NCI-H2081 treated with DMSO at 0.1 percent for 48 hours (cell line): ENCODE measurements at places on chromosomes 7 and 10.

DNA sequence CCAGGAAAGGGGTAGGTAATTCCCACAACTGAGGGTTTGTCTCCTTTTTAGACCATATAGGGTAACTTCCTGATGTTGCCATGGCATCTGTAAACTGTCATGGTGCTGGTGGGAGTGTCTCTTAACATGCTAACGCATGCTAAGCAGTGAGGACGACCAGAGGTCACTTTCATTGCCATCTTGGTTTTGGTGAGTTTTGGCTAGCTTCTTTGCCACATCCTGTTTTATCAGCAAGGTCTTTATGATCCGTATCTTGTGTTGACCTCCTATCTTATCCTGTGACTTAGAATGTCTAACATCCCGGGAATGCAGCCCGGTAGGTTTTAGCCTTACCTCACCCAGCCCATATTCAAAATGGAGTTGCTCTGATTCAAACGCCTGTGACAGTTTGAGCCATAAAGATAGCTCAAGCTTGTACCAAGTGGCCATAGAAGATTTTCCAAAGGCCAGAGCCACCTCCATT, 176.0 kb upstream of the NAMPT start:
- DNase-seq: no peak

GRCh38 chr7:152189061-152189460, 163.6 kb downstream of the GALNT11 start:
- no peak for DNase-seq

GRCh38 chr10:77253147-77253545, 384.5 kb downstream of the KCNMA1 start:
- DNase-seq: no peak

DNA sequence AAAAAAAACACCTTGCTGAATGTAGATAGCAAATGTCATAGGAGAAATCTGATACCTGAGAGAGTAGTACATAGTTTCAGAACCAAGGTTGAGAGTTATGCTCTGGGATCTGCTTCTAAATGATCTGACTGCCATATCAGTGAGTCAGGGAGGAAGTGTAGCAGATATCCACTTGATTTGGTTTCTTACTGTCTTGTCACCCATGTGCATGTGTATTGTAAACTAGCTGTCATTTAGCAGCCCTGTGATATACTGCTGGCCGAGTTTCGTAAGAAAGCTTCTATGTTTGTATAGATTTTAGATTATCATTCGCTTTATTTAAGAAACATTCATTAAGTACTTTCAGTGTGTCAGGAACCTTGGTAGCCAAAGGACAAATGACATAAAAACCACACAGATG, 42.0 kb downstream of the SP4 start:
- no peak for DNase-seq

GRCh38 chr7:47408675-47409074, 173.2 kb downstream of the TNS3 start:
- no peak for DNase-seq

DNA sequence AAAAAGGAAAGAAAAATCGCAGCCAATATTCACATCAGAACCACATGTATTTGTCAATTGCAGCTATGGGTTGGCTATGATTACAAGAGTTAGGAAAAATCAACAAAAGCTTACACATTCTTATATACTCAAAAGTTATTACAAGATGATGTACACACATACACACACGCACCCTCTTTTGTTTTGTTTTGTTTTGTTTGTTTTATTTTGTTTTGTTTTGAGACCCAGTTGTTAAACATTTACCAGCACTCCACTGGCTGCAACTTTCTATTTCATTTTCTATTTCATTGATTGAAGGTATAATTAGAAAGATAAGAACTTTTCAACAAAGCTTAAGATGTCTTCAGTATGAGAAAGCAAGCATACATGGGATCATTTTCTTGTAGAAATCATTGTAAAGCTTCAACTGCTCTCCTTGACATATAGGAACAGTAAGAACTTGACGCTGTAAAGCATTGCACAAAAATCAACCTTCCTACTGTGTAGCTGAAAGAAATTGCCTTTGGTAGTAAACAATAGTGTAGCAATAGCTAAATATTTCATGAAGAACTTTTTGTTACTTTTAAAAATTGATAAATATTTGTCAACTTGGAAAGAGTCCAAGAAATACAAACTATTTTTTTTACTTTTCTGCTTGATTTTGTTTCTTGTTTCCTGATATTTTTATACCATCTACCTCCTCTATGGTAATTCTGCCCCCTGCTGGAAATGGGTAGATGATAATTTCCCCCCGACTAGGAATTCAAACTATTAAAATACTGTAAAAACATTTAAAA, 205.9 kb downstream of the MBL2 start:
- DNase-seq: no peak

DNA sequence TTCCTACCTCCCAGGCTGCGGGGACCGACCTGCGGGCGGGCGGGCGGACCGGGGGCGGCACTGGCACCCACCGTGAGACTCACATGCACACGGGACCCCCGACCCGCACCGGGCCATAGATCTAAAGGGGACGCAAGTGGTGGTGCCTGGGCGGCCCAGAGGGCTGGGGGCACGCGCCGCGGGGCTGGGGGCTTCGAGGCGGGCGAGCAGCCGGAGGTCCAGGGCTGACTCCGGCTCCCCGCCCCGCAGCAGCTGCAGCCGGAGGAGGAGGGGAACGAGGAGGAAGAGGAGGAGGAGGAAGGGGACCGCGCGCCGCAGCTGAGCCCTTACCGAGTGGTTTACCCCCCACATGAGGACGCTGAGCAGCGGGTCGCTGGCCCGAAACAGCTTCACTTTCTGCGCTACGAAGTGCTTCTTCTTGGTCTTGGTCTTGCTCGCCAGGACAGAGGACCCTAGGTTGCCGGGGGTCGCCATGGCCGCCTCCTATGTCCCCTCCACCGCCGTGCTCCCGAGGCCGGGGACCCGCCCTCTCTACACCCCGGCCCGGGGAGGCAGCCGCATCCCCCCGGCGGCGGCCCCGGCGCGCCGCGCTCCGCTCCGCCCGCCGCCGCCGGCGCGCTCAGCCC, 412 bp downstream of the PIP4K2A start:
- DNase-seq: no peak

GRCh38 chr7:30511973-30512662, 7.5 kb upstream of the GGCT start:
- DNase-seq: no peak

GRCh38 chr7:6479067-6479466, 31.3 kb upstream of the DAGLB start:
- no peak for DNase-seq

DNA sequence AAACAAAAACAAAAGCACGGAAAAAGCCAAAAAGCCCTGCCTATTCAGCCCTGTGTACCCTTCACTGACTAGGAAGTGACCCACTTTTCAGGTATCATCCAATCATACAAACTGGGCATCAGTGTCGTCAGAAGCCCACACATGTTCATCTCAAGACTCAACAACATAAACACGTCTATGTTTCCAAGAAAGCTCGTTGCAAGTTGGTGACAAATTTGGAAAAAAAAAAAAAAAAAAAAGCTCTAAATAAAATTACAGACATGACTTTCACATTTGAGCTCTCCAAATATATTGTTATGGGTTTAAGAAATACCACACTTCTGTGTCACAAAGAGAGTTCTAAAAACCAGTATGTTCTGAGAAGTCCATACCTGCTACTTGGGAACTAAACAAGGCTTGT, 204.7 kb upstream of the KLF14 start:
- DNase-seq: no peak

- no peak for DNase-seq
These were observed at the start of gene PDK4 for GRCh38 chr7:95596198-95597063. TSS of gene PDK4 (minus strand) at chr7:95596516. CDS start at chr7:95596293, 223 bp downstream.

- DNase-seq: no peak
These were observed 31.2 kb downstream of the BAIAP2L1 start for GRCh38 chr7:98369726-98370125.

GRCh38 chr7:151488096-151488495, 31.6 kb downstream of the RHEB start:
- DNase-seq: no peak

DNA sequence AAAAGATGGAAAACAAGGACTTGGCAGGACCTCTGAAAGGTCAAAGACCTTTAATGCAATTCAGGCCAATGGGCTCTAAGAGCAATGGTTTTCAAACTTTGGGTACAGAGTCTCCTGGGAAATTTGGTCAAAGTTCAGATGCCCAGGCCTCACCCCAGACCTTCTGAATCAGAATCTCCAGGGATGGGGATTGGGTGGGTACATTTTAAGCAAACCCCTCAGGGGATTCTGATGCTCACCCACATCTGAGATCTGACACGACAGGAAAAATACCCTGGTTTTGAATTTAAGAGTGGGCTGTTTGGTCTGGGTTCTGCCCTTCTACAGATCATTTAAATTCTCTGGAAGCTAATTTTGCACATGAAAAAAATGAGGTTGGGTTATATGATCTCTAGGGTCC, 214.8 kb upstream of the PLXNA4 start:
- DNase-seq: no peak

- peak; percentile 75 for DNase-seq
These were observed at the start of gene MTURN for GRCh38 chr7:30134611-30135300. TSS of gene MTURN (plus strand) at chr7:30134986. CDS start at chr7:30135137, 151 bp downstream.

DNA sequence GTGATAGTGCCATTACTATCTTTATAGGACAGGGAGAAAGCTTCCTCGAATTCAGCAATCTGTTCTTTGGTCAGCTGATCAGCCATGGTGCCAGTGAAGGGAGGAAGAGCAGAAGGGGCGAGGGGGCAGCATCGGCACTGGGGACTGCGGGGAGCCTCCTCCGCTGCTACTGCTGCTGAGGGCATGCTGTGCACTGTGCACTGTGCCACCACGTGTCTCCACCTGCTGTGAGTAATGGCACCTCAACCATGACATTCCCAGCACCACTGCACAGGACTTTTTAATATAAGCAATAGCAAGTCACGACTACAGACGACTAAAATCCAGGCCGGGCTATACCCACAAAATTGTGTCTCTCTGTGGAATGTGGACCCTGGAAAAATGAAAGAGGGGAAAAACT, 105.0 kb upstream of the LANCL2 start:
- DNase-seq: no peak

DNA sequence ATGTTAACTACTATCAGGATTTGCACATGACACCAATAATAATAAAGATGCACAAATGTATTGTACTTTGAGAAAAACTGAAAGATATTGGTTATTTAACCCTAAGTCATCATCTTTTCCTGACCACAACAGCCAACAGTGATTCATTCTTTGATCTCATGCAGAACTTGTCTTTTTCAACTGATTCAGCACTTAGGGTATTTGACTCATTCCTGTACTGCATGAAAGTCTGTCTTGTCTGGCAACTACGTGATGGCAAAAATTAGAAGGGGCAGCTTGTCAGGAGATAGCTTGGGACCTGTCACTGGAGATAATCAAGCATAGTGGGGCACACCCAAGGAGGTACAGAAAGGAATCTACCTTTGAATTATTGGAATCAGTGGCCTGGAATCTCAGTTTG, 77.8 kb upstream of the LRRC17 start:
- no peak for DNase-seq

GRCh38 chr7:92641921-92642511, 51.8 kb upstream of the FAM133B start:
- DNase-seq: no peak

- no peak for DNase-seq
These were observed 213.5 kb upstream of the ZNF32 start for GRCh38 chr10:43861966-43862751.

DNA sequence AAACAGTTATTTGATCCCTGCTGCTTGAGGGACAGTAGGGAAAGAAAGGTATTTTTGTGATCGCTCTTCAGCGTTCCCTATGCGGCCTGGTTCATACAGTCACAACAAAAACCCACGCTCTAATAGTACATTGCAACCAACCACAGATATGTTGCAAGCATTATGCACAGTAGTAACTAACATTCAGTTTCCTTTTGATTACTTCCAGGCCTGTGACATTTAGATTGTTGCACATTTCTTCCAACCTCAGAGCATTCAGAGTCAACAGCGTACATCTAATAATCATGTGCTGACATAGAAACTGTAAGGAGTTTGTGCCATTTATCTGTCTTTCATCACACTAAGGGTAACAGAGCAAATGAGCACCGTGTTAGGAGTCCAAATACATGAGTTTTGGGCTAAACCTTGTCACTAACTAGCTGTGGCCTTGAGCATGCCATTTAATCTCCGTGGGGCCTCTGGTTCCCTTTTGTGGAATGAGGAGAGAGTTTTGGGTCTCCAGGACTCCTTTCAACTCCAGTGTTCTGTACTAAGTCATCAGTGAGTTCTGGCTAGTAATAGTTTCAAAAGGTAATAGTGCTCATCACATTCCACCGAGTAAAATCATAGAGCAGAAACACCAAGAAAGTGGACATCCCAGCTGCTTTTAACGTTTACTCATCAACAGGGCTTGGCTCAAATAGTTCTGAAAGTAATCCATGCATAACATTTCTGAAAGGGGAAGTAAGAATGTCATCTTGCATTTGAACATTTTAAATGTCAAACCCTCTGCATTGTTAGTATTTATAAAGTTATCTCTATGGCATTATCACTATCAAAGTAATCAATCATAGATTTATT, 99.0 kb upstream of the FZD1 start:
- no peak for DNase-seq

DNA sequence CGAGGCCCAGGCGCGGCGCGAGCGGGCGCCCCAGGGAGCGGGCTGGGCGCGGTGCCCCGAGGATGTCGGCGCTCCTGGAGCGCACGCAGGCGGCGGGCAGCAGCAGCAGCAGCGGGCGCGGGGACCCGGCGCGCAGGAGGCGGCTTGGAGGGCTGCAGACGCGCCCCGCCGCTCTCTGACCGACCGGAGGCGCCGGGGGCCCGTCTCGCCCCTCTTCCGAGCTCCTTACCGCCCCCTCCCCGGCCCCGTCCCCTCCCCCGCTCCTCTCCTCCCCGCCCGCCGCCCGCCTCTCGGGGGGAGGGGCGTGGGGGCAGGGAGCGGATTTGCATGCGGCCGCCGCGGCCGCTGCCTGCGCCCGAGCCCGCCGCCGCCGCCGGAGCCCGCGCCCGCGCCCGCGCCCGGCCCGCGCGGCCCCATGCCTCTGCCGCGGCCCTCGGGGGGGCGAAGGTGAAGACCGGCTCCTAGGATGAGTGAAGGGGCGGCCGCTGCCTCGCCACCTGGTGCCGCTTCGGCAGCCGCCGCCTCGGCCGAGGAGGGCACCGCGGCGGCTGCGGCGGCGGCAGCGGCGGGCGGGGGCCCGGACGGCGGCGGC, at the start of gene NRG3:
Gene NRG3 (plus strand): TSS at position 320 of the 592 bp plus-strand sequence.
- no peak for DNase-seq

DNA sequence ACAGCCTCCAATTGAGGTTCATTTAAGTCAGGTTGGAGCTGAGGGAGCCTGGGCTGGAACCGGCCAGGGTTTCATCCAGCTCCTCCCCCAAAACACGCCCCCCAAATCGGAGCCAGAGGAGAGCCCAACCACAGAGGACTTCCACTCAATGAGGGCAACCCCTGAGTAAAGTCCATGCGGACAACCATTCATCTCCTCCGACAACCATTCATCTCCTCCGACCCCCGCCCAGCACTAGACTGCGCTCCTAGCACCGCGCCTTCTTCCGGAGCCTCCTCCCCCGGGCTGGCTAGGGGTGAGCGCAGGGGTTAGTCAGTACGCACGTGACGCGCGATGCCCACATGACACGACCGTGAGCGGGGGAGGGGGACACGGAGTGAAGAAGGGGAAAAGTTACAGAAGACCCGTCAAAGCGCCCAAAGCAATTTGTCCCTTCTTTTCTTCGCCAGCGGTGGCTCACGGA, 1.4 kb downstream of the MAGI2 start:
- DNase-seq: no peak
